Caki2 (cell line): ENCODE measurements at places on chromosomes 3 and 15.

GRCh38 chr15:33872416-33873106, 95.7 kb upstream of the CHRM5 start:
- DNase-seq, result no peak

- no peak for DNase-seq
Measured at GRCh38 chr3:124800511-124801258, 70.4 kb downstream of the UMPS start.

DNA sequence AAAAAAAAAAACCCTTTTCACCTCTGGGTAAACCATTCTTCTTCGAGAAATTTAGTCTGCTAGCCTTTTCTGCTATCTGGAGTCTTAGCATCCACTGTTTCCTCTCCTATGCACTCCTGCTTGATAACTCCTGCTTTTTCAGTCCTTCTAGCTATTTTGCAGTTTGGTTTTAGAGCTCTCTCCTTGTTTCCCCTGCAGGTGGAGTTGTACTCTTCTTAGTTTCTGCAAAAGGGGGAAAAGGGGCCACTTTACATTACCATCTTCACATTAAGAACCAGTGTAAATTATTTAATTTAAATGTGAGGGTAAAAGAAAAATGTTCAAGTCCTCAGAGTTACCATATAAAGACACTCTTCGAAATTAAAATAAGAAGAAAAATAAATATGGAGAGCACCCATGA, 23.6 kb upstream of the MYLK start:
- no peak for DNase-seq

DNA sequence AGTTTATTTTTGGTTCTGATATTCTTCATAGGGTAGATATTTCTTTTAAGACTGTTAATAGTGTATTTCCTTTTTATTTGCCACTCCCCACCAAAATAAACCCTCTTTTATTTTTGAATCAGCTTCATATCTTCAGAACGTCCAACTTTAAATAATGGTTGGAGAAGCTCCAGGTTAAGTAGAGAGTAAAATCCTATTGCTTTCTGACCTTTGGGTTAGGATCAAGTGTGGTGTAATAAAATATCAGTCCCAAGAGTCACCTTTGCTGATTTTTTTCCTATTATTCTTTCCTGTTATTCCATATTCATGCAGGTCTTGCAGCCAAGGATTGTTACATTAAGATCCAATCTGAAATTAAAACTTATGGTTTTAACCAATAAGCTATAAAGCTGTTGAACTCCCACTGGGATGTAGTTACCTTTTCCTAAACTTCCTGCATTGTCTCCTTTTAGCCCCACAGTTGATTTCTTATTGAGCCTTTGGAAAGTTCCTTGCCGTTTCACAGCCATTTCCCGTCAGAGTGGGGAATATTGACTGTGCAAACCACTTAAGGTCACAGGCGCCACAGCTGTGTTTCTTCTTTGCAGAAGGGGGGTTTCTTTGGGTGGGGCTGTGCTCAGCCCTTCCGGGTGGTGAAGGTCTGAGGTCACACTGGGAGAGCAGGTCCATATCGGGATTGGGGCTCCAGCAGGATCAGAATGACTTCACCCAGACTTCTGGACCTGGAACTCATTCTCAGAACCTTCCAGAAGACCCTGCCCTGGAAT, 287.3 kb upstream of the CTDSPL start:
- DNase-seq, result no peak

GRCh38 chr3:8996681-8997121, 33.4 kb upstream of the RAD18 start:
- DNase-seq, result no peak

GRCh38 chr3:141979050-141979671, 102.7 kb downstream of the ATP1B3 start:
- peak; percentile 16 for DNase-seq

DNA sequence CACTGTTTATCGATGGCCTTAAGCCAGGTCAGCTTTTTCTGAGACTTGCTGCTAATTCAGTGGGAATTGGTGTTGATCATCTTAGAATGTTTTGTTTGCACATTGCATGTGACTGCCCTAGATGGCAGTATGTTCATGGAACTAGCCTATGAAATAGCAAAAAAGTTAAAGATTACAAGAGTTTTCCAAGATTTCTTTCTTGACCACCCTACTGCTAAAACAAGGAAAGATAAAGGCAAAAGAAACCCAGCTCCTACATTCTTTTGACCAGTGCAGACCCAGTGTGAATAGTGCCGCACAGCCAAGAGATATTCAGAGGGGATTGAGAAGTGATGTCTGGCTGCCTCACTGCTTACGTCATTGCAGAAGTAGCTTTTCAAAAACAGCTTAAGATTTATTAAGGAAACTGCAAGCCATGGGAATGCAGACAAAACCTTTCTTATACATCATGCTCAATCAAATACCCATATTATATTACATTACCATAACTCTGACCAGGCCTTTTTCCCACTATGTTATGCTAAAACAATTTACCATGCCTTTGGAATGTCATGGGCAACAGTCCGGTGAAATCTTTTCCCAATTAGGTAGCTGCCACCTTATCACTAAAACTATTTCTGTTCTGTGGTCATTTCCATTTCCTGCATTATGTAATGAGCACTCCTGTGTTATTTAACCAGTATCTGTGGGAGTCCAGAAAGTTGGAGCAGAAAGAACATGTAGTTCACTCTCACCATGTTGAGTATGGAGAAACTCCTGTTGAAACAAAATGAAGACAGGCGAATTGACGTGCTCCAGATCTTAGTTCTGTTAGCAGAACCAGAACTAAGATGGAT, 6.0 kb downstream of the PHLDB2 start:
- peak; percentile 66 for DNase-seq

GRCh38 chr3:27521179-27521871, 37.1 kb upstream of the SLC4A7 start:
- peak; percentile 57 for DNase-seq

GRCh38 chr3:122572940-122573412, 4.5 kb upstream of the PARP15 start:
- peak; percentile 58 for DNase-seq
